Activated T-cell treated with anti-CD3 and anti-CD28 coated beads for 4 hours (primary cell): ENCODE measurements at places on chromosomes 16 and 17.
A peak's percentile ranks its signal among the peaks of the same experiment; 100 is the strongest.

- no peak for DNase-seq
Measured at GRCh38 chr17:55925440-55925839, 174.6 kb downstream of the PCTP start.

DNA sequence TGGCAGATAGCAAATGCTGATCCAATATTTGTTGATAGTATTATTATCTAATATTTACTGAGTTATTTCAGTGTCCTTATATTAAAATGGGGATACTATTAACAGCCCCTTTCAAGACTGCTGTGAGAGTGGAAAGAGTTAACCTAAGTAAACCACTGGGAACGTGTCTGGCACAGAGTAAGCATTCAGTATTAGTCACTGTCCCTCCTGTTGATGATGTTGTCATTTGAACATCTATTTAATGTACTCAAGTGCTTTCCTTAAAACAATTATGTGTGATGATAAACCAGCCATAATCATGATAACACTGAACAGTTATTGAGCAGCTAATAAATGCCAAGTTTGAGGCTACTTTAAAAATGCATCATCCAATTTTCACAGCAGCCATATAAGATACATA is 135.7 kb upstream of the XYLT1 start:
- DNase-seq: no peak

DNA sequence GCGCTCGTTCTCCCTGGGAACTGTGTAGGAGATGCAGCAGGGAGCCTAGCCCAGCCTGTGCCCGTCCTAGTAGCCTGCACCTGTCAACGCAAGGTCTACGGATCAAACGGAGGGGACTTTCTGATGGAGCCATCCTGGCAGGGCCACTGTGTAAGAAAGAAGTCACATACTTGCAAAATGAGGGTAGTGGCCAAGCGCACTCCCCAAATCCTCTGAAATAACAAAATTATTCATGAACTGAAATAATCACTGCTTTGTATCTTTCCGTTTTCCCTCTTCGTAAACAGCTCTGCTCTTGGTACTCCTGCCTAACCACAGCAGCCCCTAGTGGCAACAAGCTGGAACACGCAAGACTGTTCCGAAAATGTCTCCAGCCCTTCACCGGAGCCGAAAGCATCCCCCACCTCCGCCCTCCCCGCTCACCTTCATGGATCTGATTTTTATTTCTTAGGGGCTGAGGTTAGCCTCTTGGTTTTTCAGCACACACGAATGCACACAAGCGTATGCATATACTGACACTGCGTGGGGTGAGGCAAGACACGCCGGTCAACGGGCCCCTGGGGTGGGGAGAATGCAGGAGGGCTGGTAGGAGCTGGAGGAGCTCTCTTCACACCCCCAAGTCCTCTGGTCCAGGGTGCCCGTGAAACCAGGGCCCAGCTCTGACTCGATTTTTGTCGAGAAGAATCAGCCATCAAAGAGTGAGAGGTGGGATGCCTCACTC is 100.8 kb downstream of the ABCC12 start:
- DNase-seq: no peak

DNA sequence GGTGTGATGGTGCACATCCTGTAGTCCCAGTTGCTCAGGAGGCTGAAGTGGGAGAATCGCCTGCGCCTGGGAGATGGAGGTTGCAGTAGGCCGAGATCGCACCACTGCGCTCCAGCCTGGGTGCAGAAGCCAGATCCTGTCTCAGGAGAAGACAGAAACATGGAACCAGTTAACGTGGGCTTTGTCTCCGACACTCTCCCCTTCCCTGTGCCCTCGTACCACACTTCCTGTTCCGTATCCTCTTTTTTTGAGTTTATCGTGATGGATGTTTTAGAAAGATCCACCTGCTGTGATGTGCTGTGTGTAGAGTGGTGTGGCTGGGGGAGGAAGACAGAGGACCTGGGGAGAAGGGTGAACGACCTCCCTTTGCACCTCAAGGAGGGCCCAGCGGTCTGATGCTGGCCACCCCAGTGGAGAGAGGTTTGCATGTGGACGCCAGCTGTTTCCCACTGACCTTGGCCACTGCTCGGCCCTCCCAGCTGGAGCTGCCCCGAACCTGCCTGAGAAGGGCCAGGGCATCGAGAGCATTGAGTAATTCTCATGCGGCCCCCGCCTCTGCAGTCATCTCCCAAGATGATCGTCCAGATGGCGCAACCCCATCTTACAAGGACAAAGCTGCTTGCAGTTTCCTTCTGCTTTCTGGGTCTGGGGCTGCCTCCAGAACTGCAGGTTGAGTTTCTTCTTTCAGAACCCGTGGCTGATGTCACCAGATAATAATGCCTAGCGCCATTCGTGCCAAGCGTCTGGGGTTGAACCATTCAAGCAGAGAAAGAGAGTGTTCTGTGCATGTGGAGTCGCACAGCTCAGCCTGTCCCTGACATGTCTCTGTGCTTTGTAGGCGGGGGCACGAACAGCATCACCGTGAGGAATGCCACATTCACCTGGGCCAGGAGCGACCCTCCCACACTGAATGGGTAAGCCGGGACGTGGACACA is 126.3 kb downstream of the ABCC1 start:
- no peak for DNase-seq

- no peak for DNase-seq
Measured at GRCh38 chr16:23635958-23636357, 5.2 kb downstream of the PALB2 start.

DNA sequence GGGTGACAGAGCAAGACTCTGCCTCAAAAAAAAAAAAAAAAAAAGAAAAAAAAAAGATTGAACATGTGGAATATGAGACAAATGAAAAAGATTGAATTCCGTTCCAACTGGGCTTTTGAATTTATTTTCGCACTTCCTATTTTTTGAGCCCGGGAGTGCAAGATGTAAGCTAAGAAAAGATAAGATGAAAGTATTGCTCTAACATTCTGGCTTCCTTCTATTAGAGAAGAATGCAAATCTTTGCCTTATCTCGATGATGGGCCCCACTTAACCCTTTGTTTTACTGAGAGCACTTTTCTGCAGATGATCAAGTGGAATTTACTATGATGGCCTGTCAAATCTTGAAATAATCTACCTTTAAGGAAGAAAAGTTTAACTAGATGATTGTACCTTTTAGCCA is 96.3 kb downstream of the WWOX start:
- DNase-seq: no peak

- DNase-seq: peak; percentile 32
Measured at GRCh38 chr17:68296217-68297191, 5.2 kb downstream of the ARSG start.

- no peak for DNase-seq
Measured at GRCh38 chr16:82460766-82461165, 166.0 kb upstream of the CDH13 start.

DNA sequence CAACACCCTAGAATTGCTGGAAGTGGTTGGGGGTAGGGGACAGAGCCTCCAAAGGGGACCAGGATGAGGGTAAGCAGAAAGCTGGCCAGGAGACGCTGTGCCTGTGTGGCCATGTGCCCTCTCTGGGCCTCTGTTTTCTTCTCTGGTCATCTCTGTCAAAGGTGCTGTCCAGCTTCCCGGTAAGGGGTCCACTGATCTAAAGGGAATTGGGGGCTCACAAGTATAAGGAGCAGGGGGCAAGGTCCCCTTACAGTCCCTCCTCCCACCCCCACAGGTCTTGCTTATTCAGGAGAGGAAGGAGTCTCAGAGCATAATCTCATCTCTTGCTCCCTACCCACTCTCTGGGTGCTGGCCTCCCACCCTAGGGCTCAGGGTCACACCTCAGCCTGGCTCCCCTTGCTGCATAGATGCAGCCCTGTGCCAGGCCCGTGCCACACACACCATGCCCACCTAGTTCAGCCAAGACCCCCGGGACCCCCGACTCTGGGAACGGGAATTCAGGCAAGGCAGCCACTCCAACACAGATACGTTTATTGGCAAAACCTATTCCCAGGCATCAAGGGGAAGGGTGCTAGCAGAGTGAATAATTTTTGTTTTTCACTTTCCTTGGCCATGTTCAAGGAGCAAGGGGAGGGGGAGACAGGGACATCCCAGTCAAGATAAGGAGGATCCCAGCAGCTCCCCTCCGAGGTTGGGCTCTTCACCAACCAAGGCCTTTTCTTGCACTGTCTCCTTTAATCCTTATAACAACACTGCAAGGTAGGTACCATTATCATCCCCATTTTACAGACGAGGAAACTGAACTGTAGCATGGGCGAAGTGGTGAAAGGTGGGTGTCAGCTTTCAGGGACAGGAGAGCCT is 19.8 kb downstream of the SLC4A1 start:
- DNase-seq: no peak

DNA sequence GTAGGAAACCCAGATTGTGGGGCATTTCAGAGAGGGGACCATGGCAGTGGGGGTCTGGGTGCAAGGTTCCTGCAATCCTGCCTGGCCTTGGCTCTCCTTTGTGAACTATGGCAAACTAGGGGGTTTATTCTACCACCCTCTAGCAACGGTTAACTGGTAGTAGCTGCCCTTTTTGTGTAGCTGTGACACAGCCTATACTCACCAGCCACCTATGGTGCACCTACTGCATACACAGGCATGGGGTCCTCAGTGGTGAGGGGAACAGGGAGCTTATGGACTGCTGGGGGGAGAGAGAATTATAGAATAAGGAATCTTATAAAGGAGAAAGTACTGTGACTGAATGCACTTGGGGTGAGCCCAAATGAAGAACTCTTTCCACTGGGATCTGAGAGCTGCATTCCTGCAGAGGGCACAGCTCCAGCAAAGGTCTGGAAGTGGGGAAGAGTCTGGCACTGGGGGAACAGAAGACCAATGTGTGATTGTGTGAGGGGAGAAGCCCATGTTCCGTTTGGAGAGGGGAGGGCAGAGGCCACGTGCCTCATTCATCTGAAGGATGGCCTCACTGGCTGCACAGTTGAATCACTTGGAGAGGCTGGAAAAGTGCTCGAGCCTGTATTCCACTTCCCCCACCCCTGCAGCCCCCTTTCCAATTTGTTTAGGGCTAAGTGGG is 2.1 kb downstream of the MT1X start:
- no peak for DNase-seq

GRCh38 chr17:67491681-67492024 is 114.6 kb downstream of the PITPNC1 start:
- DNase-seq: no peak

DNA sequence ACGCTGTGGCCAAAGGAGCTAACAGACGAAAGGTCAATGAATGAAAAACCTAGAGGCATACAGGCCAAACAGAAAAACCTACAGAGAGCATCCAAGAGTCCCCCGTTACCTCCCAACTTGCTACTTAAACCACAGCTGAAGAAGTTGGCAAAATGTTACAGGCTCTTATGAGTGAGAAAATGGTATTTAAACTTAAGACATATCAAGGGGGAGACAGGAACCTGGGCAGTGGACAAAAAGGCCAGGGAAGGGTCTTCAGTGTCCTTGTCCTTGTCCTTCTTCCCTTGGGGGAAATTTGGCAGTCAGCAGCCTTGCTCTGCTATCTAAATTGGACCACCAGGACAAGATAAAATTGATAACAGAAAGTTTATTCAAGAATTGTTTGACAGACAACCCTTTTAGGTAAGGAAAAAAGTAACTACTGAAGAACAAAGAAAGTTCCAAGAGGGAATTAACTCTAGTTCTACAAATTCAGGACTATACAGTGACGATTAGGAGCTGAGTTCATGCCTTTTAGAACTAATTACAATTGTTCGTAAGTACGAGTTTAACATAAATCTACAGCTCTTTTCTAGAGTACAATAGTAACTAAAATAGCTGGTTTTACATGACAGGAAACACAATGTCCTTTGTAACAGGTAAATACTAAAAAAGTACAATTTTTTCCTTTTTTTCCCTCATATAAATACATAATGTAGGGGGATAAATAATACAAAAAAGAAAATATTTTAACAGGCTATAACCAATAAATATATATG is 3.8 kb upstream of the HOXB2 start:
- no peak for DNase-seq

GRCh38 chr17:13952009-13952750 is 117.1 kb upstream of the COX10 start:
- no peak for DNase-seq

DNA sequence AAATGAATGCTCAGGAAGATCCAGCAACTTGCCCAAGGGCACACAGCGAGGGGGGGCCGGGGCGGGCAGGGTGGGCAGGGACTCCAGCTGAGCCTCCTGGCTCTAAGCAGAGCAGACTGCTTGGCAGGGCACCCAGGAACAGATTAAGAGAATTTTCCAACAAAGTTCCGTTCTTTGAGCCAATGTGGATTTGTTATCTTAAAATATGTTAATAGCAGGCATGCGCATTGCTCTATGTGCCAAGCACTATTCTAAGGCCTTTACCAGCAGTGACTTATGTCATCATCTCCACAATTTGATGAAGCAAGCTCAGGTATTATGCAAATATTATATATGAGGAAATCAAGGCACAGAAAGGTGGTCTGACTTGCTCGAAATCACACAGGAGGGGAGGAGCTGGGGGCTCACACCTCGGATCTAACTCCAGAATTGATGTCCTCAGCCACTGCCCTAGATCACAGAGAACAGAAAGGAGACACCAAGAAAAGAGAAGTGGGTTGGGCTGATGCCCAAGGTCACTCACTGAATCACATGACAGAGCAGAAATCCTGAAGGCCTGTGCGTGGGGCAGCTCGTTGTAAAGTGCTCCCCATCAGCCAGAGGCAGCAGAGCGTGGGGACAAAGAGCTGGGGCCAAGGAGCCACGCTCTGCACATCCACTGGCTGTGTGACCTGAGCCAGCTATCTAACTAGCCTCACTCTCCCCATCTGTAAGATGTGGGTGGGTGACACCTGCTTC is 23.2 kb upstream of the MEAK7 start:
- no peak for DNase-seq

DNA sequence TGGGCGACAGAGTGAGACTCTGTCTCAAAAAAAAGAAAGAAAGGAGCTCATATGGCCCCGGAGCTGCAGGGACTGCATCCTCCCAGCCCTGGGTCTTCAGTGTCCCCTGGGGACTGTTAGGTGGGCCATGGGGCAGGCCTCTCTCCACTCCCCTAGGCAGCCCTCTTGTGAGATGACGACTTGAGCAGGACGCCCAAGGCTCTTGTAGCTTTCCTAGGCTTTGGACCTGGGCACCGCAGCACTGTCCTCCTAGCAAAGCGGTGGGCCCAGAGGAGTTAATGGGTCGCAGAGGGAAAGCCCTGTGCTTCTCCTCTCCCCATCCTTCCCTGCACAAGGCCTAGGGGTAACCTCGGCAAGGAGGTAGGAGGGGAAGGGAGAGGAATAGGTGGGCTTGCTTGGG is 202.2 kb downstream of the NTN1 start:
- no peak for DNase-seq

DNA sequence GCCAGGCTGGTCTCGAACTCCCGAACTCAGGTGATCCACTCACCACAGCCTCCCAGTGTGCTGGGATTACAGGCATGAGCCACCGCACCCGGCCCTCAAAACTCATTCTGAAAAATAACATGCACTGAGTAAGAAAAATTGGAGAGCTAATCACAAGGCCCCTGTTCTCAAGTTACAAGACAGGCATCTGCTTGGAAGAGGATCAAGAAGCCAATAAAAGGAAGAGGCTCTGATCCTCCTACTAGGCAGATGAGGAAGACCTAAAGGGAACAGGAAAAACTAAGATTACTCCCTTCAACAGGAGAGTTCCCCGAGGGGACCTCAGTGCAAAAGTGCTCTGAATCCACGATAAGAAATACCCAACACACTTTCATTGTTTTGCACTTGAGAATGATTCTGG is 18.4 kb downstream of the BLMH start:
- DNase-seq: no peak
